Activated T-helper 1 cell treated with anti-CD3 and anti-CD28 coated beads, Interleukin-12 subunit alpha, Interleukin-12 subunit beta, Interleukin-2, Interleukin-4 antibody, amounts not matched to agents 30 ng/mL and 10 ng/mL and 1 ng/mL, durations not matched to agents 14 hours and 24 hours and 36 hours (primary cell): ENCODE measurements at places on chromosomes 3 and 15. TPM values are rescaled to one million over a fixed set of nuclear protein-coding genes. Genes with fewer than 3 reads are reported as not detected.

The IL5RA gene
- total RNA-seq = 0.12 TPM in 1 of 2 replicates, not detected in the other

The PDCD10 gene
- 66.2 and 74.5 TPM in 2 replicates for total RNA-seq

- no peaks in the 10 kb centered on the region for H3K36me3 ChIP-seq
- no peak overlapping the region for H3K27ac ChIP-seq
- DNase-seq = no peak
- H3K4me1 ChIP-seq = no peaks in the 10 kb centered on the region
Observed at GRCh38 chr3:124207873-124208485, 216.1 kb upstream of the ROPN1 start.

- H3K36me3 ChIP-seq = no peaks in the 10 kb centered on the region
- H3K4me3 ChIP-seq = no peak overlapping the region
- no peak overlapping the region for H3K27ac ChIP-seq
- H3K27me3 ChIP-seq = peaks cover 3% of the 10 kb centered on the region
- no peak for DNase-seq
Observed at GRCh38 chr15:57356178-57356577, 20.1 kb upstream of the CGNL1 start.

GRCh38 chr3:153158961-153159735, 2.9 kb upstream of the RAP2B start:
- H3K4me1 ChIP-seq = peaks cover 26% of the 10 kb centered on the region
- no peaks in the 10 kb centered on the region for H3K27me3 ChIP-seq
- peak overlapping the region; percentile 90 for H3K4me3 ChIP-seq
- H3K36me3 ChIP-seq = peaks cover 5% of the 10 kb centered on the region

GRCh38 chr15:54518156-54518882, 540.1 kb downstream of the UNC13C start:
- no peaks in the 10 kb centered on the region for H3K36me3 ChIP-seq
- H3K27me3 ChIP-seq = no peaks in the 10 kb centered on the region
- no peak overlapping the region for H3K27ac ChIP-seq
- DNase-seq = no peak
- peaks cover 12% of the 10 kb centered on the region for H3K4me1 ChIP-seq
- H3K4me3 ChIP-seq = no peak overlapping the region

GRCh38 chr3:143151004-143151731, 31.6 kb downstream of the CHST2 start:
- no peak overlapping the region for H3K27ac ChIP-seq
- DNase-seq = no peak
- no peak overlapping the region for H3K4me3 ChIP-seq
- no peaks in the 10 kb centered on the region for H3K4me1 ChIP-seq
- no peaks in the 10 kb centered on the region for H3K27me3 ChIP-seq
- H3K36me3 ChIP-seq = no peaks in the 10 kb centered on the region

The GABRR3 gene
- not detected in 2 replicates for total RNA-seq

The FANCD2 gene
- total RNA-seq = 63.4 and 64.2 TPM in 2 replicates

DNA sequence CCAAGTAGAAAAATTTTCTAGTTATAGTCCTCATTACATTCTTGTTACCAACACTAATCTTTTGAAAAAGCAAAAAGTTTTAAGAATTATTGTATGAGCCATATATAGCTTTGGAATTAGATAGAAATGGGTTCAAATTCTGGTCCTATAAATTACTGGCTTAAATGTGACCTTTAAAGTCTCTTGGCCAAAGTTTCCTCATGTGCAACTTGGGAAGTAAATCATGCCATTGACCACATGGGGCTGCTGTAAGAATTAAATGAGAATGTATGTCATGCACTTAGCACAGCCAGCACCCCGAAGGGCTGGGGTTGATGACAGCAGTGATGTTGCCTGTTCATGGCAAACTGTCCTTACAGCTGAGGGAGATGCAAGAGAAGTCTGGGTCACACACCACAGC, 108.3 kb downstream of the TOP2B start:
- no peaks in the 10 kb centered on the region for H3K4me1 ChIP-seq
- peaks cover 3% of the 10 kb centered on the region for H3K27me3 ChIP-seq
- no peak overlapping the region for H3K4me3 ChIP-seq
- no peak overlapping the region for H3K27ac ChIP-seq
- no peak for DNase-seq

GRCh38 chr3:49397470-49397869, 14.3 kb downstream of the RHOA start:
- no peaks in the 10 kb centered on the region for H3K27me3 ChIP-seq
- no peak for DNase-seq
- H3K36me3 ChIP-seq = peaks cover 30% of the 10 kb centered on the region
- peaks cover 46% of the 10 kb centered on the region for H3K4me1 ChIP-seq
- no peak overlapping the region for H3K4me3 ChIP-seq

DNA sequence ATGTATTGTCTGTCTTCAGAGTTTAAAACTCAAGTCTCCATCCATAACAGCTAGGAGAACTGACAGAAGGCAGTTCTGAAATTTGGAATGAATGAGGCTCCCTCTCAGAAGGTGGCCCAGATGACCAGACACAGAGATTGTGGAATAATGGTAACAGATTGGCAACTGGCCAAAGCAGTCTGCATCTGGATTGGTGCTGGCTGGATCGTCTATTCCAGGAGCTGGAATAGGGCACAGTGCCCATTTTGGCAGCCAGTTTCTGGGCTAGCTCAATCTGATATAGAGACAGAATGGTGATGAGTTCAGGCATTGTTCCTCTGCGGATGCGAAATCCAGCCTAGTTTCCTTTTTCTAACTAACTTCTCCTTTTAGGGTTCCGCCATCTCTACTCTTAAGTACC, 851.7 kb downstream of the PDCD6IP start:
- peaks cover 1% of the 10 kb centered on the region for H3K27me3 ChIP-seq
- no peaks in the 10 kb centered on the region for H3K36me3 ChIP-seq
- DNase-seq = no peak
- H3K4me3 ChIP-seq = no peak overlapping the region
- no peak overlapping the region for H3K27ac ChIP-seq

DNA sequence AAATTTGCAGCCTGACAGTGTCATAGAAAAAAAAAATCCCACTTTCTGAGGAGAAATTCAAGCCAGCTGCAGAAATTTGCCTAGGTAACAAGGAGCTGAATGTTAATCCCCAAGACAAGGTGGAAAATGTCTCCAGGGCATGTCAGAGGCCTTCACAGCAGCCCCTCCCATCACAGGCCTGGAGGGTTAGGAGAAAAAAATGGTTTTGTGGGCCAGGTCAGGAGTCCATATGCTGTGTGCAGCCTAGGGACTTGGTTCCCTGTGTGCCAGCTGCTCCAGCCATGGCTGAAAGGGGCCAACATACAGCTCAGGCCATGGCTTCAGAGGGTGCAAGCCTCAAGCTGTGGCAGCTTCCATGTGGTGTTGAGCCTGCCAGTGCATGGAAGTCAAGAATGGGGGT, 11.2 kb downstream of the CD200R1 start:
- no peak overlapping the region for H3K27ac ChIP-seq
- no peak overlapping the region for H3K4me3 ChIP-seq
- no peak for DNase-seq
- peaks cover 38% of the 10 kb centered on the region for H3K4me1 ChIP-seq
- no peaks in the 10 kb centered on the region for H3K27me3 ChIP-seq

The CACNA1D gene
- 0.65 and 1.2 TPM in 2 replicates for total RNA-seq

DNA sequence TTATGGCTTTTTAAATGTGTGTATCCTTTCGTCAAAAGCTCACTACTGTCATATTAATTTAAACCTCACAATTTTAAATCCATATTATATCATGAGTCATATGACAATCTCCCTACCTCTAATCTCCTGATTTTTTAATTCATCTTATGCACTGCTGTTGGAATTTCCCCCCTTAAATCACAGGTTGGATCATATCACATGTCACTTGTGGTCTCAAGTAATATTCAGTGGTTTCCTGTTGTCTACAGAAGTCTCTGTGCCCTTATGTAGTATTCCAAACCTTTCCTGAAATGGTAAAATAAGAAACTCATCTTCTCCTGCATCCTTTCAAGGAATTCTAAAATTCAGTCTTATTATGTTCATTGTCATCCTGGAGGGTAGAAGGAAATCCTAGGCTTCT, 116.0 kb upstream of the CBLB start:
- H3K27me3 ChIP-seq = no peaks in the 10 kb centered on the region
- no peak for DNase-seq
- peaks cover 29% of the 10 kb centered on the region for H3K4me1 ChIP-seq
- H3K36me3 ChIP-seq = peaks cover 11% of the 10 kb centered on the region

DNA sequence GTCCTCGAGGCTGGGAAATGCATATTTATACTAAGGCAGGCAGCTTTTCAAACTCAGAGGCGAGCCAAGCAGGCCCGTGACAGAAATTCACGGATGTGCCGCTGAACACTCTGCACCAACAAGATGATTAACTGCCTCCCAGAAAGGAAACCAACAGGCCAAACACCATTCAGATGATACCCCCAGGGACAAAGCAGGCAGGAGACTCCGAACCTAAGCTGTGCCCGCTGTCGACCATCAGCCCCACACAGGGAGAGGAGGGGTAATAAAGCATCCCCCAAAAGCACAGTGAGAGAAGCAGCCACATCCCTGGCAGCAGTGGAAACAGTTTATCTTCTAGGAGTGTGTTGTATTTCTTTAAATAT, 31.8 kb downstream of the ADAMTS17 start:
- H3K27me3 ChIP-seq = no peaks in the 10 kb centered on the region
- H3K36me3 ChIP-seq = no peaks in the 10 kb centered on the region
- no peak overlapping the region for H3K4me3 ChIP-seq
- no peak for DNase-seq
- no peak overlapping the region for H3K27ac ChIP-seq

- no peak overlapping the region for H3K4me3 ChIP-seq
- H3K4me1 ChIP-seq = no peaks in the 10 kb centered on the region
- H3K36me3 ChIP-seq = peaks cover 2% of the 10 kb centered on the region
- DNase-seq = no peak
Observed at GRCh38 chr15:57227899-57228298, 148.4 kb upstream of the CGNL1 start.

DNA sequence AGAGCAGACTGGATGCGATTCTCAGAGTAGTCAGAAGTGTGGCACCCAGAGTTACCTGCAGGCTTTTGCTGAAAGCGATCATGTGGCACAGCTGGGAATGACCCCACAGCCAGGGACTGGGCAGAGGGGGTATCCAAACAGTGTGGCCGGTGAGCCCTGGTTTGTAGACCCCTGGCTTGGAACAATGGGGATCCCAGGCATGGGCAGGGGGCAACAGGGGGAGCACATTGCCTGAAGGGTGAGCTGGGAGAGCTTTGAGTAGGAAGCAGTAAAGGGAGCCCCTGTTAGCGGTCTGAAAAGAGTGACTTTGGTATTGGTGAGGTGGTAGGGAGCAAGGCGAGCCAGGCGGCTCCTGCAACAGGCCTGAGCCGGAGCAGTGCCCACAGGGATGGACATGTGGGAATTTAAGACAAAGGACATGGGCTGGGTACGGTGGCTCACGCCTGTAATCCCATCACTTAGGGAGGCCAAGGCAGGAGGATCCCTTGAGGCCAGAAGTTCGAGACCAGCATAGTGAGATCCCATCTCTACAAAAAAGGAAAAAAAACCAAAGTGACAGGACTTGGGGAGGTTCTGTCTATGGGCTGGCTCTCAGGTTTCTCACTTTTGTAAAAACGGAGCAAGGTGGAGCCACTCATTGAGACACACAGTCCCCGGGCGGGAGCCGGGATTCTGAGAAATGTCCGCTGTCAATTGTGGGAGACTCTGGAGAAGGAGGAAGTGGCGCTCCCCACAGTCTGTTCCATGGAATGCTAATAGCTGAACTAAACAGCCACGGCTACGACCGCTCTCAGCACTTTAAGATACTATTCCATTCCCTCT, 223.8 kb upstream of the LYSMD4 start:
- H3K36me3 ChIP-seq = no peaks in the 10 kb centered on the region
- no peak for DNase-seq
- H3K4me3 ChIP-seq = no peak overlapping the region
- no peak overlapping the region for H3K27ac ChIP-seq

GRCh38 chr3:138118612-138119422, 3.4 kb upstream of the DZIP1L start:
- no peak overlapping the region for H3K4me3 ChIP-seq
- H3K4me1 ChIP-seq = peaks cover 14% of the 10 kb centered on the region
- no peak overlapping the region for H3K27ac ChIP-seq
- peaks cover 27% of the 10 kb centered on the region for H3K27me3 ChIP-seq

DNA sequence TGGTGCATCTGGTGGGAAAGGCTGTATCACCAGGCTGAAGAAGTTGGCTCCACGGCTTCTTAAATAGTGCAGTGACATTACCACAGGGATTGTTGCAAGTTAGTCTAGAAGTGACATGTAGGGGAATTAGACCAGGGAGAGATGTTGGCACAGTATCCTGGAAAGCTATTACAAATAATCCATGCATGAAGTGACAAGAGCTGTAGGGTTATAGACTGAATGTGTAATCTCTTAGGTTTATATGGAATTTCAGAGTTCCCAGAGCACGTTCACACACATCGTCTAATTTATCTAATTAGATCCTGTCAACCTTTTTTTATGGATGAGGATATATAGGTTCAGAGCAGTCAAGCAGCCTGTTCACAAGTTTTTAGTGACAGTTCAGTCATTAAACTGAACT, 37.3 kb upstream of the APH1B start:
- peaks cover 31% of the 10 kb centered on the region for H3K36me3 ChIP-seq
- no peak overlapping the region for H3K27ac ChIP-seq
- H3K4me3 ChIP-seq = no peak overlapping the region
- H3K4me1 ChIP-seq = peaks cover 59% of the 10 kb centered on the region
- H3K27me3 ChIP-seq = peaks cover 2% of the 10 kb centered on the region
- DNase-seq = no peak

The PLA2G4E gene
- total RNA-seq = not detected in 2 replicates

- H3K27ac ChIP-seq = no peak overlapping the region
- DNase-seq = no peak
- H3K4me3 ChIP-seq = no peak overlapping the region
- H3K27me3 ChIP-seq = peaks cover 3% of the 10 kb centered on the region
Observed at GRCh38 chr3:121989943-121990342, 32.1 kb downstream of the ILDR1 start.

DNA sequence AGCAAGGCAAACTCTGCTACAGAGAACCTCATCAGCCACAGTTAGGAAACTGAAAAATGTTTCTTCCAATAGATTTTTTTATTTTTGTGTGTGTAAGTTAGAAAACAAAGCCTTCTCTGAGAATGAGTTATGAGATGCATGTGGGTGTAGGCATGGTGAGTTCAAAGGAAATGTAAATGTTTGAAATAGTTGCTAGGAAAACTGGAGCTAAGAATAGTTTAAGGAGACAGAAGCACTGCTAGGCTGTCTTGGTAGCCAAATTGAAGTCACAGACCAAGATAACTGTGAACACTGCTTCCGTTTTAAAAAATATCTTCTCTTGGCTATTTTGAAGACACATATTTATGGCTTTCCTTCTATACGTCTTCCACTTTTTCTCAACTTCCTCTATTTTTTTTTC, 1501.2 kb upstream of the CADM2 start:
- no peaks in the 10 kb centered on the region for H3K4me1 ChIP-seq
- no peaks in the 10 kb centered on the region for H3K27me3 ChIP-seq
- DNase-seq = no peak
- H3K27ac ChIP-seq = no peak overlapping the region
- H3K36me3 ChIP-seq = no peaks in the 10 kb centered on the region

- DNase-seq = no peak
- H3K4me1 ChIP-seq = no peaks in the 10 kb centered on the region
- no peak overlapping the region for H3K27ac ChIP-seq
Observed at GRCh38 chr3:89049119-89049518, 58.3 kb upstream of the EPHA3 start.
